CD8-positive, alpha-beta memory T cell (primary cell): ENCODE measurements at places on chromosomes 3 and 15.

DNA sequence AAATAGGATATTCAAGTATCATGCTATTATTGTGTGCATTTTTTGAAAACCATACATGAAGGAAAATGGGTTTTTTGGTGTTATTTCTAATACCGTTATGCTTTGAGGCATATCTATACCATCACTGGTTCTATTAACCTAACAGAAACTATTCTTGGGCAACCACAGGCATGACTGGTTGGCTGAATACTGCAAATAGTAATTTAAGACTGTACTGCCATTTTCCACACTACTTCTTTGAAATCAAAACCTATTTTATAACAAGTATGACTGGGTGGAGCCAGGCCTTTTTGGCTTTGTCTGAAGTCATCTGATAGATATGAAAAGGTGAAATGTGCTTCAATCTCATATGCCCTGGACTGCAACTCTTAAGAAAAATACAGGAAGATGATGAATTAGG is 115.1 kb downstream of the ULK4 start:
- no peak for DNase-seq

- DNase-seq: no peak
Measured at GRCh38 chr3:184523825-184524615, 37.6 kb upstream of the EPHB3 start.

GRCh38 chr3:37309921-37310665 is 135.7 kb upstream of the LRRFIP2 start:
- DNase-seq: no peak

- no peak for DNase-seq
Measured at GRCh38 chr15:38454696-38455090, 766 bp downstream of the FAM98B start.

DNA sequence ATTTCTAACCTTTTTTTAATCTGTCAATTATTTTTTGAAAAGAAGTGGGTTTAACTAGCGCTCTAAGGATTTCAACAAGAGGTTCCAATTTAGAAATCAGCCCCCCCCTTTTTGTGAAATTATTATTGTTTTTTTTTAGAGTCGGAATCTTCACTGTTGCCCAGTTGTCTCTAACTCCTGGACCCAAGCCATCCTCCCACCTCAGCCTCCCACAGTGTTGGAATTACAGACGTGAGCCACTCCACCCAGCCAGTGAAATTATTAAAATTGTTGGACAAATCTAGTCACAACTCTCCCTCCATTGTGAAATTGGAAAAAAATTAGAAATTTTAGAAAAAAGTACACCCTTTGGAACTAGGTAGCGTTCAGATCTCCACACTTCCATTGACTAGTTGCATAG is 2.5 kb downstream of the AKAP13 start:
- DNase-seq: no peak

DNA sequence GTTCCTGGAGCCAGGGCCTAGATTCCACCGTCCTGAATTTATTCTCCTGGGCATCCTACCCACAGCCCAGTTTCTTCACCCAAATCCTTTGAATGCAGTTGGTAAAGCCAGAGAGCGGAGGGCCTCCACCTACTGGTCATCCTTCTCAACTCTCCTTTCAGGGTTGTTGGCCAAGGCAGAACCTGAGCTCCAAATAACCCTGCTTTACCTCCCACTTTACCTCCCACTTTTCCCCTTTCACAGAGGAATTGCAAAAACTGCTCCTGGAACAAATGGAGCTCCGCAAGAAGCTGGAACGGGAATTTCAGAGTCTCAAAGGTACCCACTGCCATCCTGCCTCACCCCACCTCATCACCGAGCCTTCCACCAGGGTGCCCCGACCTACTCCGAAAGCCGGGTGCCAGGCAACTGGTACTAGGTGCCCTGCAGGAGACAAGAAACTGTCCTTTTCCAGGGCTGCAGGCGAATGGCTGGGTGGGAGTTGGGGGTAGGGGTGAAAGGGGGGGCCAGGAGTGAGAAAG is 6.8 kb downstream of the SKOR1 start:
- no peak for DNase-seq

DNA sequence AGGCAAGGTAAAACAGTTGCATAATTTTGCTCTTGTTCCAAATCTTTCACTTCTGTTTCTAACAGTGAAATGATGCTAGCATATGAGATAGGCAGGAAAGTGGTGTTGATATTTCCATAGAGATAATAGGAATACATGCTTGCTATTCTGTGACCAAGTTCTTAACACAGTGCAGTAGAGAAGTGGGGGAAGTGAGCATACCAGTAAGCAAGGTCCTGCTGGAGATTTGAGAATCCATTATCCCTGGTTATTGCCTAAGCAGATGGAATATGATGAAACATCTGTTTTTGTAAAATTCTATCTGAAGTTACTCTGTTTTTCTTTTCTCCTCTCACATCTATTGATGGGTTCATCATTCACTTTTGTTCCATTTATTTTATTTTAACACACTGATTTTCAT is 28.7 kb downstream of the USP8 start:
- DNase-seq: no peak

GRCh38 chr3:150161011-150161410 is 190.3 kb upstream of the PFN2 start:
- DNase-seq: no peak

DNA sequence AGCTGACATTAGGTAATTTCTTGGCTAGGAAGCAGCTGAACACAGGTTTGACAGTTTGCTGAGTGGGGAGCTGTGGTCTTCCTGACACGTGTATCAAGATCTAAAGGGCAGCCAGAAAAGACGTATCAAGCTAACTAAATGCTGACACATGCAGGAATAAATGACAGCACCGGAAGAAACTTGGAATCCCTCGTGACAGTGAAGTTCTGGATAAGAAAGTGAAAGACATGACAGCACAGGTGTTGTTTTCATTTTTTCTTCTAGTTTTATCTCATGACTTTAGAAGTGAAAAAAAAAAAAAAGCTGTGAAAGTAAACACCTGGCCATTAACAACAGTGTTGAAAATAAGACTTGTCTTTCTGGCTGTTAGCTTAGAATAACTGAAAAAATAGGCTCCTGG is 48.7 kb downstream of the FGF7 start:
- peak; percentile 13 for DNase-seq

- DNase-seq: no peak
Measured at GRCh38 chr3:191282251-191283185, 46.7 kb upstream of the CCDC50 start.

- no peak for DNase-seq
Measured at GRCh38 chr3:124261306-124261705, 269.4 kb upstream of the ROPN1 start.

GRCh38 chr15:42118650-42119445 is 24.5 kb upstream of the PLA2G4D start:
- DNase-seq: no peak

DNA sequence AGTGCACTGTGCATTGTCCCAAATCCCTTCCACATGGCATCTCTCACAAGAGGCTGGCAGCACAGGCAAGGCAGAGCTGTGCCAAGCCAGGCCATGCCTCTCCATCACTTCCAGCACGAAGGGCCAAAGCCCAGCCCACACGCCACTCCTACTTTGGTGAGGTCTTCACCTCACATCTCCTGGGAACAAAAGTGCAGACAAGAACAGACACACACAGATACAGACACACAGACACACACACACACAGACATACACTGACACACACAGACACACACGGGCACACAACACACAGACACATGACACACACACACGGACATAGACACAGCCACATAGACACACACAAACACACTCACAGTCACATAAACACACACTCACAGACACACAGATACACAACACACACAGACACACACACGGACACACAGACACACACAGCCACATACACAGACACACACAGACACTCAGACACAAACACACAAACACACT is 233.3 kb downstream of the UACA start:
- no peak for DNase-seq

DNA sequence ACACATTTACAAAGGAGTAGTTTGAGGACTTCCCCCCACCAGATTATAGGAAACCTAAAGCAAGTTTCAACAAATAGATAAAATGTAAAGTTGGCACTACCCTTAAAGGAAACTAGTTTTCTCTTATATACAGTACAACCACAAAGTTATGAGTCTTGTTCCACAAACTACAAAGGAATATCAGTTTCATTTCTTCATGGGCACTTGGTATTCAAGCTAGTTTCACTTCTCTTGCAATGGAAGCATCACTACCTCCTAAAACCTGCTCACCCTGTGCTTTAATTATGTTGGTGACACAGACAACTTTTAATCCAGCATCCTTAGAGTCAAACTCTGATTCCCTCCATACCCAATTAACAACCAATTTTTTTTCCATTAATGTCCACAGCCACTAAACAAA is 707.0 kb downstream of the ROBO2 start:
- no peak for DNase-seq

DNA sequence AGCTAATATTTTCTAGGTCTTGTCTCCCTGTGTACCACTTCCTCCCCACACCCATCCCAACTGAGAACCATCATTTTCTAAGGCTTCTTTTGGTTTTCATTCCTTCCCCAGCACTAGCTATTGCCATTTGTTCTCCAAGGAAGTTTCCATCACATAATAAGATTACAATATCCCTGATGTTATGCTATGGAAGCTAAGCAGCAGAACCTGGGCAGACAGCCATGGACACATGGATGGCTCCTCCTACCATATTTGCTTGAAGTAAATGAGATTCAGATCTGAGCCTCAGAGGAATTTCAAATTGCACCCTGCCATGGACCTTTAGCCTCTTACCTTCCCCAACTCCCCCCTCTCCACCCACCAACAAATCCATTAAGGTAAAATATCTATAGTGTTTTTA is 31.5 kb downstream of the GASK1A start:
- DNase-seq: no peak

- no peak for DNase-seq
Measured at GRCh38 chr3:186138272-186138981, 29.5 kb upstream of the ETV5 start.

- no peak for DNase-seq
Measured at GRCh38 chr3:140922634-140923033, 19.0 kb upstream of the SLC25A36 start.

DNA sequence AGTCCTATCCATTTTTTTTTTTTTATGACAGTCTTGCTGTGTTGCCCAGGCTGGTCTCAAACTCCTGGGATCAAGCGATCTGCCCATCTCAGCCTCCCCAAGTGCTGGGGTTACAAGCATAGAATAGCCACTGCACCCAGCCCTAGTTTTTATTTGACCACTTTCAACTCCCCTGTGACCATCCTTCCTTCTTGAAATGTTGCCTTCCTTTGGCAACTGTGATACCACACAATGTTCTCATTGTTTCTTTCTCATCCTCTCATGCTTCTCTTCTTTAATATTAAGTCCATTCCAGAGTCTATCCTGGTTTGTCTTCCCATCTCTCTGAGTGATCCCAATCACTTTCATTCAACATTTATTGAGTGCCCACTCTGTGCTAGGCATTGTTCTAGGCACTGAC is 7.9 kb upstream of the GPD1L start:
- DNase-seq: no peak

- no peak for DNase-seq
Measured at GRCh38 chr3:13249664-13250390, 170.3 kb downstream of the NUP210 start.

GRCh38 chr15:52653431-52653964 is 25.7 kb downstream of the ATOSA start:
- DNase-seq: no peak

DNA sequence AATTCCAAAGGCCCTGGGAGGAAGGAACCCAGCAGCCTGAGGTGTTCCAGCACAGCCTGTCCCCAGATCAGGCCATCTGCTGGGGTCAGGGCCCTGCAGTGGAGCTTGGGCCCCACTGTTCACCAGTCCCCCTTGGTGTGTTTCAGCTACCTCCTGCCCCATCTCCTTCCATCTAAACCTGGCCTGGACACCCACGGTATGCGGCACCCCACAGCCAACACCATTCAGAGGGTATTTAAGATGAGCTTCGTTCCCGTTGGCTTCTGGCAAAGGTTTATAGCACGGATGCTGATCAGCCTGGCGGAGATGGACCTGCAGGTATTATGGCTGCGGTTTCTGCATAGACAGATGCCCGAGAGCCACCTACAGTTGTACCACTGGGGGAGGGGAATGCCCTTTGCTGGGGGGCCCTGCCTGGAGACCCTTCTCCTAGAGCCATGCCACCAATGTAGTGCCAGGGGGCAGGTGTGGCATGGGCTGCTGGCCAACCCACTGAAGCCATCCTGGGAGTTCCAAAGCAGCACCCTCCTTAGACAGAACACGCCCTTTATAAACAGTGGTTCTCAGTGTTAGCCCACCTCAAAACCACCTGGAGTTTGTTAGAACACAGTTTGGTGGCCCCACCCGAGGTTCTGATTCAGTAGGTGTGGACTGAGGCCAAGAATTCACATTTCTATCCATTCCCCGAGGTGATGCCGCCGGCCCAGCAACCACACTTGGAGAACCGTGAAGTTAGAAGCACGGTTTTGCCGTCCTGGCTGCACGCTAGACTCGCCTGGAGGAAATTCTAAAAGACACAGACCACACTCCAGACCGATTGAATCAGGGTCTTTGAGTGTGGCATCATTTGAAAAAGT is 126.9 kb downstream of the LRRK1 start:
- DNase-seq: no peak

DNA sequence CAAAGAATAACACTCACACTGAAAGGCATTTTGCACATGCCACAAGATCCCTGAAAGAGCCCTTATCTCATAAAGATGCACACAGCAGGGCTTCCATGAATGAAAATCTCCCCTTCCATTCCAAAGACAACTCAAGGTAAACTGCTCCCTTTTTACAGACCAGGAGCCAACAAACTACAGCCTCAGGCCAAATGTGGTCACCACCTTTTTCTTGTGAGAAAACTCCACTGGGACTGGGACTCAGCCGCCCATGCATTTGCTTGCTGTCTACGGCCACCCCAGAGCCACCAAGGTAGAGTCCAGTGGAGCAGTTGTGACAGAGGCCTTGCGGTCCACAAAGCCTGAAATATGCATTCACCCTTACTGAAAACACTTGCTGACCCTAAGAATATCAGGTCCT is 334.8 kb downstream of the OCA2 start:
- DNase-seq: no peak

- DNase-seq: no peak
Measured at GRCh38 chr3:14282001-14282705, 103.5 kb downstream of the LSM3 start.

GRCh38 chr3:180324791-180325190 is 277.2 kb upstream of the TTC14 start:
- DNase-seq: no peak

GRCh38 chr15:80160570-80161156 is 7.9 kb downstream of the FAH start:
- DNase-seq: no peak

GRCh38 chr3:197226179-197226578 is 72.2 kb downstream of the DLG1 start:
- DNase-seq: no peak

DNA sequence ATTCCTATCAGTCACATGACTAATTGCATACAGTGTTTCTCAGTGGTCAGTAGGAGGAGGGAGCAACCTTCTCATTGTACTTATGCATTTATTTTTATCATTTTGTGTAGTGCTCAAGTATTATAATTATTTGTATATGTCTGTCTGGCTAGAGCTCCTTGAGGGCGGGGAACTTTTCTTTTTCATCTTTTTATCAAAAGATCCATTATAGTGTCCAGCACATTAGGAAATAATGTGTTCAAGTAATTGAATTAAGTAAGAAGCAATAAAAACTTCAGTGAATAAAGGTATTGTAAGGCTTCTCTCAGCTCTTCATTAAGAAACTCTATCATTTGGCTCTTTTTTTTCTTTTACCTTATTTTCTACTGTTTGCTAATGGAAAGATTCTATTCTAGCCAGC is 18.8 kb downstream of the FGF7 start:
- no peak for DNase-seq
